Activated T-cell treated with anti-CD3 and anti-CD28 coated beads, Interleukin-2, amount 50 U/mL, for 4 hours (primary cell): ENCODE measurements at places on chromosomes 16 and 17. TPM values are rescaled to one million over a fixed set of nuclear protein-coding genes. Genes with fewer than 3 reads are reported as not detected.

GRCh38 chr17:16943032-16943352 is 28.9 kb downstream of the TNFRSF13B start:
- DNase-seq = no peak

DNA sequence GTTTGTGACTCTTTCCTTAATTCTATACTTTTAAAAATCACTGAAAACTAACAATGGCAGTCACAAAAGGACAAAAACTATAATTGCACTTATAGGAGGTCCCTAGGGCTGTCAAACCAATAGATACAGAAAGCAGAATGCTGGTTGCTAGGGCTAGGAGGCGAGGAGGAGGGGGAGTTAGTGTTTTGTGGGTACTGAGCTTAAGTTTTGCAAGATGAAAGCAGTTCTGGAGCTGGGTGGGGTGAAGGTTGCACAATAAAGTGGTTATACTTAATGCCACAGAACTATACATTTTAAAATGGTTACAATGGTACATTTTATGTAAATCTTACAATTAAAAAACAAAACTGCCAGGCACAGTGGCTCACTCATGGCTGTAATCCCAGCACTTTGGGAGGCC is 27.3 kb downstream of the NUBP1 start:
- no peak for DNase-seq

- peak; percentile 69 for DNase-seq
Measured at GRCh38 chr16:68064791-68065365, 20.3 kb upstream of the NFATC3 start.

- no peak for DNase-seq
Measured at GRCh38 chr16:31502981-31503380, 5.2 kb downstream of the RUSF1 start.

GRCh38 chr17:74919440-74920305 is 3.4 kb downstream of the USH1G start:
- no peak for DNase-seq

BAIAP3 gene
- 0.08 TPM for total RNA-seq

PDP2 gene
- 27.4 TPM for total RNA-seq

TK2 gene
- 3.8 TPM for total RNA-seq
